ENCODE measurements at places on chromosomes 6 and 20.

DNA sequence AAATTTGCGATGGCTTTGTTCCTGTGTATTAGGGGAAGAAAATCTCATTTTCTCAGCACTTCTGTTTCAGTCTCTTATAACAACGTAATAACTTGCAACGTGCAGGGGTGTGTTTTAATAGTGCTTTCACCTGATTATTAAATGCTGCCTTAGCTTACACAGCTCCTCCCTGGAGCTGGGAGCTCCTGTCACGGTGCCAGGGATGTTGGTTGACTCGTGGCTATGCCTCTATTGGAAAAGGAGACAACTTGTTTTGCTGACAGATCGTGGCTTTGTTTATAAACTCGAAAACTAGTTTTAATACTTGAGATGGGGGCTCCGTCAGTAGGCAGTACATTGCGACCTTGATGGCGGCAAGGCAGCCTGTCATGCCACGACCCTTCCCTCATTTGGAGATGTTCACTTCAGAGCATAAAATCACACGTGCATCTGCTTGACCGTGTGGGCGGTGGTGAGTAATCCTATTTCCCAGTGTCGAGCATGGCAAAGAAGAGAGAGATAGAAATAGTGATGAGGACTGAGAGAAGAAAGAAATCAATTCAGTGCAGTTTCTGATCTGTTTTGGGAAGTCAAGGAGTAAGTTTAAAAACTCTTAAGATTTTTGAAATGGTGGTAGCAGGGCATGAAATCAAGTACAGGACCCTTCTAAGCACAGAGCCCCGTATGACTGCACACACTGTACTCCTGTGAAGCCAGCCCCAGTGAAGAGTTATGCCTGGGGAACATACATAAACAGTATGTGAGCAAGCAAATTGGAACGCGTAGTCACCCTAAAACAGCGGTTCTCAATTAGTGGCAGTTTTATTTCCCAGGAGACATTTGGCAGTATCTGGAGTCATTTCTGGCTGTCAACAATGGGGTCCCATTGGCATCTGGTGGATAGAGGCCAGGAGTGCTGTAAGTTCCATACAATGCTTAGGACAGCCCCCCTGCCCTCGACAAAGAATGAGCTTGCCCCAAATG lies 147.2 kb downstream of the DOK5 start:
- DNase-seq: no peak

DNA sequence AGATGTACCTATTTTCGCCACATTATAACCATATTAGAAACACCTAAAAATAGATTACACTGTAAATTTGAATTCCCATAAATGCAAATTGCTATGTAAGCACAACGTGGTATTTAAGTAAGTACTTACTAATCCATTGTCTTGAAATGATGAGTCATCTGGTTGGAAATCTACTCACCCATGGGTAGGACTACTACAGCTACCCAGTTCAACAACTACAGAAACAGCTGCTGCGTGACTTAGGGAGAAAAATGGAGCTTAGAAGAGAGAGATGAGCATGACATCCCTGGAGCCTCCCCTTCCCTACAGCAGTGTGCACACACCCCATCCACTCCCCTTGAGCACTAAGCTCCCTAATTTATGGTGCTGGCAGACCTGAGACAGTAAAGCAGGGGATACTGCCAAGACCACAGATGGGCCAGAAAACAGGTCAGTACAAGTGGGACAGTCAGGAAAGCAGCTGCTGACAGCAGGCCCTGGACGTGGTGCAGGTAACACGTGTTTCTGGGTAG lies 26.9 kb downstream of the RRAGD start:
- DNase-seq: no peak

- no peak for DNase-seq
Measured at GRCh38 chr6:46933751-46934150, 12.0 kb upstream of the ADGRF5 start.

- no peak for DNase-seq
Measured at GRCh38 chr6:29943053-29943966, 978 bp downstream of the HLA-A start.

GRCh38 chr6:107991061-107991460 lies 33.1 kb upstream of the SEC63 start:
- no peak for DNase-seq

GRCh38 chr6:108651340-108652227 lies 90.9 kb downstream of the FOXO3 start:
- no peak for DNase-seq

- DNase-seq: no peak
Measured at GRCh38 chr6:142952614-142953013, 7.6 kb upstream of the HIVEP2 start.

- no peak for DNase-seq
Measured at GRCh38 chr6:140052736-140053729, 678.6 kb upstream of the CITED2 start.

- no peak for DNase-seq
Measured at GRCh38 chr6:206264-206663, 86.0 kb upstream of the DUSP22 start.

- DNase-seq: no peak
Measured at GRCh38 chr6:157760137-157760536, 62.9 kb upstream of the SNX9 start.

DNA sequence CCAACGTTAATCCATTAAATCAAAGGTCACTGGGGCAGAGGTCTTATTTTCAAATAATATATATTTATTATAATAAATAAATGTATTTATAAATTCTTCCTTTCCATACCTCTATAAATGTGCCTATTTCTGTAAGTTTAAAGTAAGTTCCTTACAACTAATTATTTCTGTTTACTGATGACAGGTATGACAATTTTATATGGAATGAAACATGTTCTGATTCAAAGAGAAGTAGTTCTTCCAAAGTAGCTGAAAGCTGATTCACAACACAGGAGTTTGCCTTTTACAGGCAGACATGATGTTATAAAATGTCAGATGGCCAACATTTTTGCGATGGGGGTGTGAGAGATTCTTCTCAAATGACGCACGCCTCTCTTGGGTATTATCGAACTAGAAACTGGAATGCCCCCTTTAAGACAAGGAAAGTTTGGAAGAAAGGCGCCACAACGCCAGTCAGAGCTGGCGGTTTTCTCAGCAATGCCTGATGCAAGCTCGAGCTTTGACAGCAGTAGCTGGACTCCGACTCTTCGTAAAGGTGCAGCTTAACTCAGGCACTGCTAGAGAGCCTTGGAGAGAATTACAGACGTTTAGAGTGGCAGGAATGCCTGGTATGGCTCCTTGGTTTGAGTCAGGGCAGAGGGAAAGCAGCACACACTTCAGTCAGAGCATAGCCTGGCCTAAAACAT lies 92.1 kb downstream of the FOXC1 start:
- DNase-seq: no peak

GRCh38 chr20:43982016-43982415 lies 67.4 kb downstream of the TOX2 start:
- DNase-seq: no peak

DNA sequence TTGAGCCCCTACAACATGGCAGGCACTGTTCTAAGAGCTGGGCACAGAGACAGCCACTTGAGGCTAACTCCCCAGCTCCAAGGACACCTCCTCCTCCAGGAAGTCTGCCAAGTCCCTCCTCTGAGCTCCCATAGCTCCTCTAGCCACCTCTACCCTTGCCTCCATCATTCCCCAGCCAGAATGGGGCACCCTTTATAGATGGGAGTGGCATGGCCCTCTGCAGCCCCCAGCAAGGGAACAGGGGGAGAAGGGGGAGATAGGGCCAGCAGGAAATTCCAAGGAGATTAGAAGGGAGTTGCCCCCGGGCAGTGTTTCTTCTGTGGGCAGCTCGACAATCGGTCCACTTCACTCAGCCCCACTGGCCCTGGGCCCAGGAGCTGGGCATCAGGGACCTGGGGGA lies 19.7 kb upstream of the TLDC2 start:
- no peak for DNase-seq

DNA sequence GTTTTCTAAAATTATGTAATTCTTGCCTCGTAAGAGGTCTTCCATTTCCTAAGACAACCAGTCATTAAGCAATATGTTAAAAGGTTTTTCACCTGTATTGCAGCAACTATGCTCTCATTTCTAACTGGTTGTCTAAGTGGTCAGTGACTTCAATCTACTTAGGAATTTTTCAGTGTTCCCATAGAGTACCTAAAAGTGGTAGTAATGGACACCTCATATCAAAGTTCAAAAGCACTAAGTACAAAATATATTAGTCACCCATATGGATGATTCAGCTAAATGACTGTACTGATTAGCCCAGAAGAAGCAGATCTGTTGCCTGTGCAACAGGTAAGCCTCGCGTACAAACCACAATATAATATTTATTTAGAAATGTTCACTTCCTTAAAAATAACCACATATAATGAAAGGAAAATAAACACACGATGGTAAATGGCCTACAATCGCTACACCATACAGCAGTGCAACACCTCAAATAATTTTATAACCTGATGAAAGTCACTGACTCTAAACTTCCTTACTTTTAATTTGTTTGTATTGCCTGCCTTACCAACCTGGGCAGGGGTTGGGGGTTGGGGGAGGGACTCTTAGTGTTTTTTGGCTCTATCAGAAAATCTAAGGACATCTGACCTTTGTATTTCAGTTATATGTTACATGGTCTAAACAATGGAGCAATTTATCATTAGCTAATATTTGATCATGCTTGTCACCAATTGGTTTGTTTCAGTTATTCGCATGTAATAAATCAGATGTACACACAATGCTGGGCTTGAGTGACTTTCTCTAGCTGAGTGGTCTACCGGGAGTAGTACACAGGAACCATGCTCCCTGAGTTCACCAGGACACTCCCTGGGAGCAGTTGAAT lies 105.9 kb downstream of the HIVEP2 start:
- no peak for DNase-seq

DNA sequence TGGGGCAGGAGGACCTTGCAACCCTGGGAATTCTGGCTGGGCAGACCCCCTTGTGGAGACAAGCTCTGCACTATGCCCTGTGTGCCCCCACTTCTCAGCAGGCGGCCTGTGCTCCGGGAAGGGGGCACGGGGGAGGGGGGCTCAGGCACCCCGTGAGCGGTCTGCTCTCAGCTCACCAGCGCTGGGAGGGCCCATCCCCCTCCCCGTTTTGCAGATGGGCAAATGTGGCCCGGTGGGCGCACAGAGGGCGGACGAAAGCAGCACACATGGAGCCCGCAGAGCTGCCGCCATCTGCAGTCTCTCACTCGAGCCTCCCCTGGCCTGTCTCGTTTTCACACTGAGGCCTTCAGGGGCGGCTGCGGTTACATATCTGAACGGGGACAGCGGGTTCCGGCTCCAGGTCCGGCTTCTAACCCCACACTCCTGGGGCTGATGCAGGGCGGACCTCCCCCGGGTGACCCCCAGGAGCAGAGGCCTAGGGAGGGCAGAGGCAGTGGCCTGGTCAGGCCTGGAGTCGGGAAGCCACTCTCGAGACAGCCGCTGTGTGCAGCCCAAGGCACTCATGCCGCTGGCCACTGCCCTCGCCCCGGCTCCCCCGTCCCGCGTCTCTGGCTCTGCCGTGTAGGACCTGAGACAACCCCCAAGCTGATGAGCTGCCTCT lies 13.9 kb downstream of the CHRNA4 start:
- no peak for DNase-seq

DNA sequence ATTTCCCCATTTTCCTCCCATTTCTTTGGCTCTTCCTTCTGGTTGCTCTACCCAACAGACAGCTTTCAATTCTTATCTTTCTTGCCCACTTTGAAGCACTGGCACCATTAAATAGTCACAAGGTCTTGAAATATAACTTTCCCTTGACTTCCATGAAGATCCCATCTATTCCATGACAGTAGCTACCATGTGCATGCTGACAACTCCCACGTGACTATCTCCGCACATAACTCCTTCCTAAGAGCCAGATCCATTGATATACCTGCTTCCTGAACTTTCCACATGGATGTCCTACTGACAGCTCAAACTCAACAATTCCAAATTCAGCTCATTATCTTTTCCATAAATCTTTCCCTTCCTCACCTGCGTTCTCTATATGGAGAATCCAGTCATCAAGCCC lies 101.4 kb downstream of the RIN2 start:
- no peak for DNase-seq
